ENCODE measurements at places on chromosomes 2 and 18.
A peak's percentile ranks its signal among the peaks of the same experiment; 100 is the strongest.

- no peak for DNase-seq
Observed at GRCh38 chr2:158009399-158009798, 92.3 kb upstream of the UPP2 start.

- no peak for DNase-seq
Observed at GRCh38 chr2:127598711-127599110, 47.2 kb upstream of the GPR17 start.

GRCh38 chr2:218748741-218749441 lies 33.1 kb upstream of the CYP27A1 start:
- no peak for DNase-seq

GRCh38 chr2:72993147-72993932 lies 76.0 kb downstream of the EMX1 start:
- peak; percentile 80 for DNase-seq

- DNase-seq: no peak
Observed at GRCh38 chr2:60353406-60353800, 200.1 kb downstream of the BCL11A start.

GRCh38 chr2:158730621-158731140 lies 64.4 kb upstream of the DAPL1 start:
- DNase-seq: no peak

GRCh38 chr2:120037995-120038541 lies 25.2 kb downstream of the EPB41L5 start:
- no peak for DNase-seq

DNA sequence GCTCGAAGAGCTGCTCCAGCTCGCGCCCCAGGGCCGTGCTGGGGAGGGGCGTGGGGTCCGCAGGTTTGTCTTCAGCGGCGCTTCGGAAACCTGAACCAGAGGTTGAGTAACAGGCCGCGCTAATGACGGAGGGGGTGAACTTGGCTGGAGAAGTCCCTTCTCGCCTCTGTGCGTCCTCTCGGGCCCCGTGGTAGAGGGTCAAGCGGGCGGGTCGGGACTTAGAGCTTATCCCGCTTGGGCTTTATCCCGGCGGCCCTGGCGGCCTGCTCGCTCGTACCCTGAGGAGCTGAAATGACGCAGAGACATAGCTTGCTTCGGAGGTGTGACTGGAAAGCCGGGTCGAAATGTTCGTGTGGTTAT lies 479 bp downstream of the RNMT start:
- DNase-seq: peak; percentile 67

GRCh38 chr2:95041824-95042442 lies 16.4 kb downstream of the MAL start:
- DNase-seq: no peak

DNA sequence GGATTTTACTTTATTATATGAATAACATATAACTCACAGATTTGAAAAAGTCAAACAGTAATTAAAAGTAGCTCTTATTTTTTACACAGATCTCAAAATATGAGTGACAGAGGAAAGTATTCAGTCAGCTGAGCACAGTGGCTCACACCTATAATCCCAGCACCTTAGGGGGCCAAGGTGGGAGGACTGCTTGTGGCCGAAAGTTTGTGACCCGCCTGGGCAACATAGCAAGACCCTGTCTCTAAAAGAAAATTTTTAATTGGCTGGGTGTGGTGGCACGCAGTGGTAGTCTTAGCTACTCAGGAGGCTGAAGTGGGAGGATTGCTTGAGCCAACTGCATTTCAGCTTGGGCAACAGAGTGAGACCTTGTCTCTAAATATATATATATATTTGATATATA lies 19.2 kb upstream of the UGP2 start:
- no peak for DNase-seq

GRCh38 chr2:151334082-151334815 lies 23.1 kb upstream of the TNFAIP6 start:
- DNase-seq: peak; percentile 83

DNA sequence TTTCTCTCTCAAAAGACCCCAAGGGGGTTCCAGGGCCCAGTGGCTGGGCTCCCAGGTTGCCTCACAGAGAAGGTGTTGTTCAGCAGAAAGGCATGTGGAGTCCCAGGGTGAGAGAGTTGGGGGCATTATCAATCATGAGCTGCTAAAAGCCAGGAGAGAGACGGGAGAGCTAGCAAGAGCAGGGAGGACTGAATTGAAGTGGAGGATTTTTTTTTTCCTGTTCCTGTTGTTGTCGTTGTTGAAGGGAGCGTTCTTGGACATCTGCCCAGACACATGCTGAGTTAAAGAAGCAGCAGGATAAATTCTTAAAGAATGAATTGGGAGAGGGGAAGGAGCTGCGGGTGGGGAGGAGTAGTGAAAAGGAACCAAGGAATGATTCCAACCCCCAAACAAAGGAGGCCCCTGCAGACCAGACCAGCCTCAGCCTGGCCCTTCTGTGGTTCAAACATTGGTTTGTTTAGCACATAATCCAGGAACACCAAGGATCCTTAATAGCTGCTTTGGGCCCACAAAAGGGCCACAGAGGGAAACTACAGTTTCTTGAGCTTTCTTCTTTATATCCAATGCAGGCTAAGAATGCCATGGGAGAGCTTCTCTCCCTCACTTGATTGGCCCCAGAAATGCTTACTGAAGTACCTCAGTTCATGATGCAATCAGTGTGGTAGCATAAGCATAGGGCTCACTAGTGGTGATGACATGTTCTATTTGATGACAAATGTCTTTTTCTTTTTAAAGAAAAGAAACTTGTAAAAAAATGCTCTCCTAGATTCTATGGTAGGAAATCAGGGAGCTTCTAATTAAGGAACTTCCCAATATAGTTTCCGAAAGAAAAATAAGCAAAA lies 146.0 kb downstream of the SETBP1 start:
- peak; percentile 68 for DNase-seq

- DNase-seq: no peak
Observed at GRCh38 chr2:242065426-242065825, 195.9 kb downstream of the RTP5 start.

DNA sequence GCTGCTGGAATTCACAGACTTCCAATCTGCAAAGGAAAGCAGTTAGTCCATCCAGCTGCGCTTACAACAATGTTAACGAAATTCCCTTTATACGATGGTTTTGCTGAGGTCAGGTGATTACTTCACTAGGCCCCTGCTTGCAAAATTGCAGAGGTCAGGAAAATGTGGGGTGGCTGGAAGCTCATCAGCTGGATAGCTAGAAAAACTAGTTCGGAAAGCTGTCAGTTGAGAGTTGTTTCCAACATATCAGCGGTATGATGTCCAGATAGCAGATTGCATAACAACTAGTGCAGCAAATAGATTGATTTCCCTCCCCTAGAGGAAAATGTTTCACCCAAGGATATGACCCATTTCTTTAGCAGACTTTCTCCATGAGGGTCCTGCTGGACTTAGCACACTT lies 2021.1 kb upstream of the CELF4 start:
- DNase-seq: no peak

- DNase-seq: peak; percentile 94
Observed at GRCh38 chr18:34659579-34660517, 50.2 kb upstream of the DTNA start.

DNA sequence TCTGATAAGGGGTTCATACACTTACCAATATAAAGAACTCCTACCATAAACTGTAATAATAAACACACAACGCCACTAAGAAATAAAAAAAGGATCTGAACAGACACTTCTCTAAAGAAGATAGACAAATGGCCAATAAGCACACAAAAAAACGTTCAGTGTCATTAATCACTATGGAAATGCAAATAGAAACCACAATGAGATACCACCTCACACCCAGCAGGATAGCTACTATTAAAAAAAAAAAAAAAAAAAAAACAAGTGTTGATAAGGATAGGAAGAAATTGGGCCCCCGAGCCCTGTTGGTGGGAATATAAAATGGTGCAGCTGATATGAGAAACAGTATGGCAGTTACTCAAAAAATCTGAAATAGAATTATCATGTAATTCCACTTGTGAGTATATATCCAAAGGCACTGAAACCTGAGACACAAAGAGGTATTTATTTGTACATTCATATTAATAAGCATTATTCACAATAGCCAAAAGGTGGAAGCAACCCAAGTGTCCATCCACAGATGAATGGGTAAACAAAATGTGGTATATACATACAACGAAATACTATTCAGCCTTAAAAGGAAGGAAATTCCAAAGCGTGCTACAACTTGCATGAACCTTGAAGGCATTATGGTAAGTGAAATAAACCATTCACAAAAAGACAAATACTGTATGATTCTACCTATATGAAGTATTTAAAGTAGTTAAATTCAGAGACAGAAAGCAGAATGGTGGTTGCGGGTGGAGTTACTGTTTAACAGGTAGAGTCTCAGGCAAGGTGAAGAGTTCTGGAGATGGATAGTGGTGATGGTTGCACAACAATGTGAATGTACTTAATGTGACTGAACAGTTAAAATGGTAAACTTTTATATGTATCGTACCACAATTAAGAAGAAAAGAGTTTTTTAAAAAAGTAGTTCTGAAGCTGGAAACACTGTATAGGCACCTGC lies 17.9 kb downstream of the REV1 start:
- DNase-seq: no peak

GRCh38 chr2:147500229-147500628 lies 344.6 kb upstream of the ACVR2A start:
- DNase-seq: no peak

DNA sequence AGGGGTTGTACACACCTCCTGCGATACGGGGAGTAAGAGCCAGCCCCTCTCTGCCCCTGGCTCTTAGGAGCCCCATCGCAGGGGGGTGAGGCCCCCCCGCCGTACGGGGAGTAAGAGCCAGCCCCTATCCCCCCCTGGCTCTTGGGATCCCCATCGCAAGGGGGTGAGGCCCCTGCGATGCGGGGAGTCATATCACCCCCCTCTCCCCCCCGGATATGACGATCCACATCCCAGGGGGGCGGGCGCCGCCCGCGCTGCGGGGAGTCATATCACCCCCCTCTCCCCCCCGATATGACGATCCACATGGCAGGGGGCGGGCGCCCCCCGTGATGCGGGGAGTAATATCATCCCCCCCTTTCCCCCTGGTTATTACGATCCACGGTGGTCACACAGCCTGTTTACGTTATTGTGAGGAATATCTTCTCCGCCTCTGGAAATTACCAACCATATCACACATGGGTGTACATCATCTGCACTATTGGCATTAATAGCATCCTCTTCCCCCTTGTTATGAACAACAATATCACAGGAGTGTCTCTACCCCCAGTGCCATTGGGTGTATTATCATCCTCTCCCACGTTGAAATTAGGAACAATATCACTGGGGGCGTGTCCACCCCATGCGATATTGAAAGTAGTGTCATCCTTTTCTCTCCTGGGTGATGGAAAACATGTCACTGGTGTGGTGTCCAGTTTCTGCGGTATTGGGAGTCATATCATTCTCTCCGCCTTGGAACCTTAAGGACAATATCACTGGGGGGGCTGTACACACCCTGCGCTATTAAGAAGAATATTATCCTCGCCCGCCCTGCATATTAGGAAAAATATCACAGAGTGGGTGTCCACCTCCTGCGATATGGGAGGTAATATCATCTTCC lies 24.7 kb upstream of the NAGK start:
- no peak for DNase-seq

DNA sequence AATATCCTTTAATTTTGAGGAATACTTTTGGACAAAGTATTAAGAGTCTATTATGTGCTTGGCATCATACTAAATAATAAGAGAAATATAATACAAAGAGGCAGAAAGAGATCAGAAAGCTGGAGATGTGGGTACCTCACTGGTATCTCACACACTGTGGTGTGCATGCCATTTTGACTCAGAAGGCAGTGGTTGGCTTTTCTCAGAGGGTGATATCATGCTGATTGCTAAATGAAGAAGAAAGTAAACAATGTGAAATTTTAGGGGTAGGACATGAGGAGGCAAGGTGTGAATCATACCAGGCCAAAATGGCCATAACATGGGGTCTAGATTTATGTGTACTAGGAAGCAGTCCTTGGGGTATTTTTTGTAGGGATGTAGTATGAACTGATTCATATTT lies 16.6 kb upstream of the SPOPL start:
- DNase-seq: no peak

DNA sequence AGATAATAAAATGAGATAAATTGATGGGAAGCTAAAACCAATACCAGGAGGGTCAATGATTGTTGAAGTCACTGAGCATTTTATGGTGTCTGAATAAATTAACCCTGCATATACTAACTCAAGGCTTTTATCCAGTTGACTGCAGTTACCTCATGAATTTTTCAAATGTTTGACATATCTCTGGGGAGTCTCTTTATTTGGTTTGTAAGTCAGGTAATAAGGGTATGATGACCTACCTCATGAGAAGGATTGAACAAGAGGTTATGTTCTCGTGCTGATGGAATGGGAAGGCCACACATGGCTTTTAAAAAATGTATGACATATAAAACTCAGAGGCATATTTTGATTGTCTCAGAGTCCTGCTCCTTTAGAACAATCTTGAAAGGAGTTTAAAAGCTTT lies 237.6 kb downstream of the THSD7B start:
- no peak for DNase-seq

- DNase-seq: peak; percentile 75
Observed at GRCh38 chr2:27890924-27891672, 569 bp downstream of the BABAM2 start.

DNA sequence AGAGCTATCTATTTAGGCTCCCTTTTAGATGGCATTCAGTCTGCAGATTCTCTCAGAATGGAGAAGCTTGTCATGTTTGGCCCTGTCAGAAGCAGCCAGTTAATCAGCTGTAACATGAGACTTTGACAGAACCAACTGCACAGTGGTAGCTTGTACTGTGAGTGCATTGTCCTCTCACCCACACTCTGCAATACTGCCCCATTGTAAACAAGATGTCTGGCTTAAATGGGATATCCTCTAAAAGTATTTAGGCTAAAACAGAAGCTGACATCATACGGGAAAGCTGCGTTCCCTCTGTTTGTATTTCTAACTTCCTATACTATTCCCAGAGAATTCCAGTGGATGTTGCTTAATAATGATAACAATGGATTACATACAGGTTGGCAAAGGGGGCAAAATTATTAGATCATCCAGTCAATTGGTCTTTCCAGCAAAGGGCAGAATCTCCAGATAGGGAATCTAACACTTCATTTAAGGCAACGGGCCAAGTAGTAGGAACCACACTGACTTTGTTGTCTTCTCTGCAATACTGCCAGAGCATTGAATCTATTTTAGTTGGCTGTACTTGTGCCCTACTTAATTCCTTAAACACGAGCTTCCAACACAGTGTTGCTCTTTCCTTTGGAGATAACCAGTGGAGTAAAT lies 15.4 kb upstream of the STAT4 start:
- no peak for DNase-seq

GRCh38 chr2:71006323-71006722 lies 11.7 kb upstream of the TEX261 start:
- no peak for DNase-seq

DNA sequence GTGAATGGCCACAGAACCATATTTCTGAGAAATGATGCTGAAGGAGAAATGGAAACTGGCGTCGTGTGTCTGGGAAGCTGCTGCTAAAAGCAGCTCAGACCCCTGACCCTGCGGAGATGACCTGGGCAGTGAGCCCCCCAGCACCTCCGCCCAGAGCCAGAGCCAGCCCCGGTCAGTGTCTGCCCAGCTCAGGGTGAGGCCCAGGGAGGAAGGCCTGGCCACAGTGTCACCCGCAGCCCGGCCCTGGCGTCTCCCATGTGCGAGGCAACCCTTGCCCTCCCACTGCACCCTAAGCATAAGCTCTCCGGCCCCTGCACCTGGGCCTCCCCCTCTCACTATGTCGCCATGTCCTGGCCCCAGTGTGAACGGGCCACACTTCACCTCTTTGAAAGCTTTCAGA lies 502.8 kb downstream of the EIPR1 start:
- no peak for DNase-seq

- no peak for DNase-seq
Observed at GRCh38 chr2:10136101-10136934, 13.8 kb downstream of the RRM2 start.
